ENCODE measurements at places on chromosomes 1 and 21. TPM values are rescaled to one million over a fixed set of nuclear protein-coding genes. Genes with fewer than 3 reads are reported as not detected.

Gene SLC1A7
- total RNA-seq, result 0.07 TPM

Gene TCHH
- total RNA-seq, result 0.02 TPM

Gene TTLL10
- 1.1 TPM for total RNA-seq

DNA sequence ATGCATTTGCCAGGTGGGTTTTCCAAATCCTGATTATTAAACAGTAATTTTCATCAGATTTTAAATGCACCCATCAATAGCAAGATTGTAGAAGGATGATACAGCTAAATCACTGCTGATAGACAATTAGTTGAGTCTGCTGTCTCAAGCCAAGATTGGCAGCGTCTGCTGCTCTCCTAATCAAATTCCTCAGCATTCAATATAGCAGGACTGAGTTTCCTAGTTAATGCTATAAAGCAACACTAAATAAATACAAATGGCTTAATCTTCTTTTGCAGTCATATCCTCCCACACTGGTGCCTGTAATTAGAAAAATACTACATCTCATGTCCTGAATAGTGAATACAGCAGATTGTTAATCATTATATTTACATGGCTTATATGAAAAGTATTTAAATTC lies 1028.8 kb downstream of the ADGRL2 start:
- peaks cover 4% of the 10 kb centered on the region for H3K4me1 ChIP-seq
- H3K4me3 ChIP-seq, result no peak overlapping the region
- DNase-seq, result no peak
- no peaks in the 10 kb centered on the region for H3K36me3 ChIP-seq

DNA sequence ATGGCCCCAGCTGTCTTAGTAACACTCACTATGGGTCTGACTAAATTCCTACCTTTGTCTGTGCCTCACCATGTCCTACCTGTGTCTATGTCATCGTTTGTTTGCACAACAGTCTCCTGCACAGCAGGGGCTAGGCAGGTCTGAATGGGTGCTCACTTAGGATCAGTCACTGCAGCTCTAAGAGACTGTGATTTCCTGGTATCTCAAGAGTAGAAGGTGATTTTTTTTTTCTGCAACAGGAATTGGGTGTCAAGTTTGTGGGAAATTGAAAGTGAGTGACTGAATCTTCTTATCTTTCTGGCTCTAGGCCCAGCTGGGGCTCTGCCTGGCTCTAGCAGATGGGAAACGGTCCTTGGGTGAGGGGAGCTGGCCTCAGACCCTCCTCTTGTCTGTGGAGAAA lies 46.4 kb upstream of the TRABD2B start:
- H3K27me3 ChIP-seq, result peaks cover 39% of the 10 kb centered on the region
- no peak for DNase-seq
- peaks cover 40% of the 10 kb centered on the region for H3K4me1 ChIP-seq
- H3K36me3 ChIP-seq, result no peaks in the 10 kb centered on the region

DNA sequence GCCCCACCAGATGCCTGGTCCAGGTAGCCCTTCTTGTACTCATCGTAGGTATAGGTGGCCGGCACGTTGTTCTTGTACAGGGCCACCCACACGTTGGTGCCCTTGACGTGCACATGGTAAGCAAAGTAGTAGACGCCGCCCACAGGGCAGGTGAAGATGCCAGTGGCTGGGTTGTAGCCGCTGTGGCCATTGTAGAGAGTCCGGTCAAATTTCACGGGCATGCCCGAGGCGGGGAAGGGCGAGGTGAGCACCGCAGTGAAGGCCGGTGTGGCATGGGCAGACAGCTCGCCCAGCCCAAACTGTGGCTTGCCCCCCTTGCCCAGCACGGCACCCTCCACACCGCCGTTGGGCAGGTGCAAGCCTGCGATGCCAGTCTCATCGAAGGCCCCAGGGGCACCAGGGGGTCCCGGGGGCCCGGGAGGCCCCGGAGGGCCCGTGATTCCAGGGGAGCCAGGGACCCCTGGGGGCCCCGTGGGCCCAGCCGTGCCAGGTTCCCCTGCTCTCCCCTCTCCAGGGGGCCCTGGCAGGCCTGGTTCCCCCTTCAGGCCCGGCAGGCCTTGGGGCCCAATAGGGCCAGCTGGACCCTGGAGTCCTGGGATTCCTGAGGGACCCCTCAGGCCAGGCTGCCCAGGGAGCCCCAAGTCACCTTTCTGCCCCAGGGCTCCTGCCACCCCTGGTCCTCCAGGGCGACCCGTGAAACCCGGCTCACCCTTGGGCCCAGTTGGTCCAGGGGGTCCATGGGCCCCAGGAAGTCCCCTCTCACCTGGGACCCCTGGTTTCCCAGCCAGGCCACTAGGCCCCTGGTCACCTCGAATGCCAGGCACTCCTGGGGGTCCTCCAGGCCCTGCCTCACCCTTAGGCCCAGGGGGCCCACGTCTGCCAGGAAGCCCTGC lies 9.2 kb downstream of the ADPRS start:
- no peaks in the 10 kb centered on the region for H3K27me3 ChIP-seq
- H3K4me3 ChIP-seq, result no peak overlapping the region
- H3K27ac ChIP-seq, result peak overlapping the region; percentile 90

- no peak overlapping the region for H3K27ac ChIP-seq
- H3K4me1 ChIP-seq, result peaks cover 30% of the 10 kb centered on the region
- H3K36me3 ChIP-seq, result no peaks in the 10 kb centered on the region
- no peaks in the 10 kb centered on the region for H3K27me3 ChIP-seq
- no peak for DNase-seq
These were observed 31.6 kb downstream of the EEIG2 start for GRCh38 chr1:108591466-108591865.

GRCh38 chr1:211724687-211725196 lies 49.3 kb upstream of the NEK2 start:
- H3K4me3 ChIP-seq, result no peak overlapping the region
- no peaks in the 10 kb centered on the region for H3K36me3 ChIP-seq

Data from WTC11 (cell line).